NCI-H146 (cell line): ENCODE measurements at places on chromosomes 2 and 18.

GRCh38 chr2:235024191-235024860, 72.5 kb downstream of the SH3BP4 start:
- DNase-seq: peak; percentile 23

- no peak for DNase-seq
These were observed 1233.0 kb upstream of the NRXN1 start for GRCh38 chr2:52264911-52265310.

DNA sequence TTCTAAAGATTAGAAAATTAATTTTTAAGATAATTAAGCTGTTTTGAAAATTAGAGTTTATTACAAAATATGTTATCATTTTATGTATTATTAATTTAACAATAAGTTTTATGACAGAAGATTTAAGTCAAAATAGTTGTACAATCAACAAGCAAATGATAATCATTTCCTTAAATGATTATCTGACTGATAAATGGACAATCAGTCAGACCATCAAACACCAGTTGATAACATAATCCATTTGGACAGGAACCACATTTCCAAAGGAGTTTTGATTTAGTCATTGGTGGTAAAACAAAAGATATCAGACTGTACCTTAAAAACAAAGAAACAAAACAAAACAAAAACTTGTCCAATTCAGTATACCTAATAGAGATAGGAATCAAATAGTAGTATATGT, 1.9 kb downstream of the TFPI start:
- no peak for DNase-seq

DNA sequence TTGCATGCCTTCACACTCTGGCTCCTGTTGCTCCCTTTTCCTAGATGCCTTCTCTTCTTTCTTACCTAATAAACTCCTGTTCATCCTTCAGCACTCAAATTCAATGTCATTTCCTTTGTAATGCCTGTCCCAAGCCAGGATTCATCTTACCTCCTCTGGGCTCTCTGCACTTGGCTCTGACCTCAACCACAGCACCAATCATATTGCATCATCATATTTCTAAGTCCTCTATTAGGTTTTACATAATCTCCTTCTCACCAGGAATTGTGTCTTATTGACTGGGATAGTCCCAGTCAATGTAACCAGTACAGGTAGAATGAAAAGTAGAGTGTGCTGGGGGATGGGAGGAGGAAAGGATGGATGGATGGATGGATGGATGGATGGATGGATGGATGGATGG, 187.1 kb downstream of the NRP2 start:
- DNase-seq: no peak

DNA sequence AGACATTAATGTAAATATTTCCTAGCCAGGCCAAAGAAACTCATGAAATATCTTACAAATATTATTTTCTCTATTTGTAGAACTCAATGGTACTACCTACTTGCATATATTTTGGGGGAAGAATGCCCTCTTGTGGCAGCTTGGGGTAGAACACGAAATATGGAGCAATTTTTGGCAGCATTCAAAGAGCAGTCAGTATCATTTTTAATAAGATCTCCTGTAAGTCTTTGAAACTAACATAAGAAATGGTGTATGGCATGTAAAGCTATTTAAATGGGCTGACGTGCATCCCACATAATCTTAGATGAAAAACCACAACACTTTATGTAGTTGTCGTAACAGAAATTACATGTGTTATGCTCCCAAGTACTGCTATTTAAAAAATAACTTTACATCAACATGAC, 62.3 kb upstream of the CCDC195 start:
- peak; percentile 9 for DNase-seq

DNA sequence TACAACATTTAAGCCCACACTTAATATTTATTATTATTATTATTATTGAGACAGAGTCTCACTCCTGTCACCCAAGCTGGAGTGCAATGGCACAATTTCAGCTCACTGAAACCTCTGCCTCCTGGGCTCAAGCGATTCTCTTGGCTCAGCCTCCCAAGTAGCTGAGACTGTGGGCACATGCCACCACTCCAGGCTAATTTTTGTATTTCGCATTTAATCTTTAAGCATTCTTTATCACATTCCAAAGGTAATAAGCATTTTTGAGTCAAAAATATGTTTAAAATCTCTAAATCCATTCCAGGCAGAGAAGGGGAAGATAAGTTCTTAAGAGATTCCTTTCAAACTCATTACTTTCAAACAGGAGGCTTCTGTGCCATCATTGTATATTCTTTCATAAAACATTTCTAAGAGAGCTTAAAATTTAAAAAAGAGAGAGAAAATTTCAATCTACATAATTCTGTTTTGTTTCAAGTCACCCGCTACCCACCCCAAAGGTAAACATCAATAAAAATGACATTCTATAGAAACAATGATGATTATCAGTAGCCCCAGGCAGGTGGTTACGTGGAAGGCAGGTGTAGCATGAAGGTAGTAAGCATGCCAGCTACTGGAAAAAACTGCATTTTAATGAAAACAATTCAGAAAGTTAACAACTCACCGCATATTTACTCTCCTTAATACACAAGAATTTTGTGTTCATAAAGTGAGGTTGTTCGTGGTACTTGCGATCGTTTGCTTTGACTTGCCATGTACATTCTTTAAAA, 84.4 kb upstream of the NARS1 start:
- peak; percentile 99 for DNase-seq

- DNase-seq: no peak
These were observed 62.5 kb upstream of the RAB27B start for GRCh38 chr18:54765636-54766375.

GRCh38 chr2:10502803-10503107, 54.6 kb upstream of the ODC1 start:
- no peak for DNase-seq

- no peak for DNase-seq
These were observed 1731.6 kb upstream of the CELF4 start for GRCh38 chr18:39297225-39297624.

DNA sequence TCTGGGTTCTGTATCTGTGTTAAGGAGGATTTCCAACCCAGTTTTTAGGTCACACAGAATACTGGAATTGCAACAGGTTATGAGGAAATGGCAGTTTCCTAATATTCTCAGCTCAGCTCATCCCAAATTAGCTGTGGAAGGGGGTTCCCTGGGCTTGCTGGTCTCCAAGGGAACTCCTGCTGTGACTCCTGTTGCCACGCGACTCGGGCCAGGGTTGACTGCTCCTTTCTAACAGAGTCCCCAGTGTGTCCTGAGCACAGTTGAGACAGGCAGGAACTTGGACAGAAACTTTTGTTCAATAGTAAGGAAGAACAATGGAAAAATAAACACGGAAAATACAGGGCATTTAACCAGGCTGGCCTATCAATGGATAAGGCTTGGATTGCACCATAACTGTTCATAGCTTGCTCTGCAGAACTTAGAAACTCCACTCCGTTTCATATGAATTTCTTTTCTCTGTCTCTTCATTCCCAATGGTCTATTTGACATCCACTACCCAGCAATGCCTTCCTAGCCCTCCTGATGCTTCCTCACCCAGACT, 3.8 kb upstream of the ROCK2 start:
- peak; percentile 20 for DNase-seq

DNA sequence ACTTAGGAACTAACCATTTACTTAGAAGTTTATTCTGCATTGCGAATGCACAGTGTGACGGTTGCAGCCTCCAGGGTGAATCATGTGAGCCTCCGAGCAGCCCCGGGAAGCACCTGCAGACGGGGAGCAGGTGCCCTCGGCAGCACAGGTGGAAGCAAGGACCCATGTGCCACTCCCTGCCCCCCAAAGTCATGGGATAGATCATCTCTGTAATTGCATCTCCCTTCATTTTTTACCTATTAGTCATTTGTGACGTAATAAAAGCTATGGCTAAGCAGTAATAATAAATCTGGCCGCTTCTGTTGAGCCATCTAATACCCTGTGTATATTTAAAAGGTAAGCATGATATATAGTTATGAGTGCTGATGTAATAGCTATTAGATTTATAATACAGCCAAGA, 97.2 kb downstream of the PTGR3 start:
- DNase-seq: peak; percentile 81

DNA sequence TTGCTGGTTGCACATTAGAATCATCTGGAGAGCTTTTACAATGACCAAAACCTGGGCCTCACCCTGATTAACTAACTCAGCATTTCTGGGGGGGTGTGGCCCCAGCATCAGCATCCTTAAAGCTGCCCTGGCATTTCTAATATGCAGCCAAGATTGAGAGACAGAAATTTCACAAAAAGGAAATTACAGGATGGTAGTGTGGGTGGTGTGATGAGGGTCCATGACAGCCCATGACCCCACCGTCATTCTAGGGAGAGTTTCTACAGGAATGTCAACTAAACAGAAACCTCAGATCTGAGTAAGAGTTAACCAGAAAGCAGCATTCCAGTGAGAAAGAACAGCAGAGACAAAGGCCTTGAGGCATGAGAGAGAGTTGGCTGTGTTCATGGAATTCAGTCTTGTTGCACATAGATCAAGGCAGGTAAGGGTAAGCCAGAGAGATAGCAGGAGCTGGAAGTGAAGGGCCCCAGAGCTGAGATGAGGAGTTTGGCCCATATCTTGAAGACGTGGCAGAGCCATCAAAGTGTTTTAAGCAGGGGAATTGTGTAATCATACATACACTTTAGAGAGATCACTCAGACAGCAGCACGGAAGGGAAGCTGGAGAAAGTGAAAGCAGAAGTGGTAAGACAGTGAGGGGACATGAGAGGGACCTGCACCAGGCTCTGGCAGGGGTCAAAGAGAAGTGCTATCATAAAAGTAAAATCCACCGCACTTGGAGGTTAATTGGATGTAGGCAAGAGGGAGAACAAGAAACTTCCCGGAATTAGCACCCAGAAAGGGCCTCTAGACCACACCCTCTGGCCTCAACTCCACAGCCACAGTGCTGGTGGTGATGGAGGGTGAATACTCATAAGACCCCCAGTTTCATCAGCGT, 7.8 kb upstream of the TRABD2A start:
- no peak for DNase-seq

GRCh38 chr2:219954331-219954730, 326.9 kb downstream of the SLC4A3 start:
- DNase-seq: no peak

DNA sequence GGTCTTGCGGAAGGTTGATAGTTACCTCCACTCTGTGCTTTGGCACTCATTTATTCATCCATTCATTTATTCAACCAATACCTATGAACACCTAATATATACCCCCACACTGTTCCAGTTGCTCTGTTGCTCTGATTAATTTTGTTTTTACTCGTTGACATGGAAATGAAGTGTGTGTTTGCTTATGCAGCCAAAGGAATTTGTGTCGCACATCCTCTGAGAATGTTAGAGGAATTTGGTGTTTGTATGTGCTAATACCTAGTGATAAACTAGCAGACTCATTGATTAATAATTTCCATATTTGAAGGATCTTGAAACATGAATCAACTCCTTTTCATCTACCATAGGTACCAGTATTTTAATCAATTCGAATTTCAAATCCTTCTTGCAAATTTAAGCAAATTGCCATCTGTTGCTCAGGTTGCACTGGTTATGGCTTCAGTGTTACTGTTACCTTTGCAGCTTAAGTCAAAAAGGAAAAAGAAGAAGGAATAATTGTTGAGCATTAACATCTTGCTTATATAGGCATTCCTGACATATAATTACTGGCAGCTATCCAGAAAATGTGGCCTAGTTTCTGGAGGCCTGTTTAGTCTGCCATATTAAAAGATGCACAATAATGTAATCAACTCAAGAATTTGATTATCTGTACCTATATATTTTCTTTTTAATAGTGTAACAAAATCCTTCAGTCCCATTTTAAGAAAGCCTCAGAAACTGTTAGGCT, 25.7 kb upstream of the CRIM1 start:
- DNase-seq: no peak

- DNase-seq: no peak
These were observed 40.9 kb upstream of the RGPD4 start for GRCh38 chr2:107785756-107786155.

DNA sequence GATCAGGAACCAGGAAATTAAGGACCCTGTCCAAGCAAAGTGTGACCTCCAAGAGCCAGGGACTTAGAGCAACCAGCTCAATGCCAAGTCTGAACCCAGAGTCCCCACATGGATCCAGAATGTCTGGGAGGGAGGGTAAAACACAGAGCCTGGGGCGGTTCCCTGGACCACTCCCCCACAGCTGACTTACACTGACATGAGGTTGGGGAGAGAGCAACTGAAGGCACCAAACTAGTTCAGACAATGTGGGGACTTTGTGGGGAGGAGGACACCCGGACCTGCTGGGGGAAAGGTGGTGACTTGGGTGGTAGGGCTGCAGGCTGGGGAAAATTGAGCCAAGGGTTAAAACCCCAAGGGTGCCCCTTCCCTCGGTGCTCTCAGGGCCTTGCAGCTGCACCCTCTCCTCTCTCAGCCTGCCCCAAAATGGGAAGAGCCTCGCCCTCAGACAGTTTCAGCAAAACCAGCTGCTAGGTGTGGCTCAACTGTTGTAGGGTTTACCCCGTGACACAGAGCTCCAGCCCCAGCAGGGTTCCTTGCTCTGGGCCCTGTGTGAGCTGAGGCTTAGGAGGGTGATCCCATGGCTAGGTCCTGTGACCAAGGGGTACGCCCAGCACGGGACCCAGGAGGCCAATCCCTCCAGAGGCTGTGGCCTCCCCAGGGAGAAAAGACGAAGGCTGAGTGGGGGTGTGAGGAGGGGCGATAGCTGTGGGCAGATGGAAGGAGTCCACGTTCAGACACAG, 28.6 kb downstream of the MARCO start:
- no peak for DNase-seq

- DNase-seq: no peak
These were observed 299.5 kb downstream of the ARHGAP15 start for GRCh38 chr2:143428700-143429099.

DNA sequence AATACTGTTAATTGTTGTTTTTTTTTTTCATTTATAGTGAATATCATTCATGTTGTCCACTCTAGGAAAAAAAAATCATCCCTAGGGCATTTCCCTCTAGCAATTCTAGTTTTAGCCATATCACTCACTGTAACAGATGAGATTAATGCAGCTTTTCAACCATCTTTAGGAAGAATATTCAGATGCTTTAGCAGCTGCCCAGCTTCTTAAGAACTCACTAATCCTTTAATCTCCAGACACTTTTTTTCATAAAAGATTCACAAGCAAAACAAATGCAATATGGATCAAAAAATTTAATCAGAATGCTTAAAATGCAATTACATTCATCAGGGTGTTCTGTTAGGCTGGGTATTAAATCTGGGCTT, 692.6 kb downstream of the ERBB4 start:
- DNase-seq: no peak

DNA sequence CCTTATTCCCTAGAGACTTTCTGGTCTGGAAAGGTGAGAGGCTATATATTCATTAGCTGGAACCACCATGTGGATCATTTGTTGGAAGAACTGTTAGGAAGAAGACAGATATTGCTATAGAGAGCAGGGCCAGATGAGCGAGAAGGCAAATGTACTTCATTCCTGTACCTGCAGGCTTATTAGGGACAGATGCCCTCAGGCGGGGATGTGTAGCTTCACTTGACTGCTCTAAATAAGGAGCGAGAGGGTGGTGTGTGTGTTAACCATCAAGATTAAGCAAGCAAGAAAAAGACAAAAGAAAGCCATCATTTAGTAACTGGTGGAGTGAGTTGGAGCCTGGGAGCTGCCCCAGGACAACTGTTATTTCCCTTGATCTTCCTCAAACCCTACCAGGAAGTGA, 36.4 kb downstream of the NEDD4L start:
- DNase-seq: peak; percentile 94

GRCh38 chr18:34627137-34627920, 82.8 kb upstream of the DTNA start:
- DNase-seq: no peak
